ENCODE measurements at places on chromosomes 3 and 15.

- DNase-seq, result peak; percentile 75
Measured at GRCh38 chr3:112013058-112013783, 14.5 kb downstream of the TAGLN3 start.

DNA sequence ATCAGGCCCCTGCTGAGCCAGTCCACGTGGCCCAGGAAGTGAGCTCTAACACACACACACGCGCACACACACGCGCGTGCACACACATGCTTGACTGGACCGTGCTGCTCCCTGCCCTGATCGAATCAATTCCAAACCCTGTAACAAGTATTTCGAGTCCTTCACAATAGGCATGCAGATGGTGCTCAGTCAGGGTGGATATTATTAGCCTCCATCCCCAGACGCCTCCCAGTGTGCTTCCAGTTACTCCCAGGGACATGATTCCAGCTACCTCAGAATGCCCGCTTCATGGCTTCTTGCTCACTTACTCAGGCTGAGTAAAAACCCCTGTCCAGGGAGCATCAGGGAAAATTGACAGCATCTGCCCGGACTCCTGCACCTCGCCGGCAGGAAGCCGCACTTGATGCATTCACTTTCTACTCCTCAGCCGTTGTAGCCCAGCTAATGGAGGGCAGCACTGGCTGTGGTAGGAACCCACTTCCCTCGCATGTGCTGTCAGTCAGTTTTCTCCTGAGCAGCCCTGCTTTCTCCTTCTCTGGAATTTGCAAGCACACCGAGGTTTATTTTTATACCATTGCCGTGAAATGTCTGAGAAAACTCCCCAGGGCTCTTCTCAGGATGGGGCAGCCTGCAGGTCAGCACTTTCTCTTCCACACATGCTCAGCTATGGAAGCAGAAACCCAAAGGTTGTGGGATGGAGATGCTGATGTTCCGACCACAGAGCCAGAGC is 126.1 kb upstream of the ABHD17C start:
- DNase-seq, result no peak

GRCh38 chr3:160478338-160478737 is 28.8 kb upstream of the TRIM59 start:
- no peak for DNase-seq

DNA sequence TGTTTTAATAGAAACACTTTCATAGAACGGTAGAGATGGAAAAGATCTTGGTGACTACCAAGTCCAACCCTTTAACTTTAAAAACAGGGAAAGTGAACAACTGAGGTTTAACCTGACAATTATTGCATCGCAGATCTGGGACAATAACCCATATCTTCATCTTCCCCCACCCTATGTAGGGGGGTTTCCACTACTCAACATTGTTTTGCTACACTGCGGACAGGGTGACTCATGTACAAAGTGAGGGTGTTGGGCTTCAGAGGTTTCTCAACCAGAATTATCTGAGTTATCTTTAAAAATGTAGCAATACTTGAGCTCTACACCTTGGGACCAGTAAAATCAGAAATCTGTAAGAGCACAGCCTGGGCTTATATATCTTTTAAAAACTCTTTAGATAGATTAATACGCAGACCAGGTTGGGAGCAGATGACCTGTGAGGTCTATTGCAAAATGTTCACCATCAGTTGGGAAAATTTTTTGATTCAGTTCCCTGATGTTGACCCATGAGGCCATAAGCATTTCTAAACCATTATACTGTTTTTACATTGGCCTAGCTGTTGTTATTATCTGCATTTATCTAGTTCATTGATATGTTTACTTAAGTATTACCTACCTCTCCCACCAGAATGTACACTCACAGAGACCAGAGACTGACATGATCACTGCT is 103.6 kb upstream of the ICE2 start:
- peak; percentile 38 for DNase-seq

GRCh38 chr3:114887806-114888205 is 259.3 kb downstream of the ZBTB20 start:
- DNase-seq, result no peak

GRCh38 chr3:126356373-126357264 is 589 bp downstream of the KLF15 start:
- DNase-seq, result no peak

Data from MCF 10A (cell line).